Calu3 (cell line): ENCODE measurements at places on chromosomes 11 and 22.
A peak's percentile ranks its signal among the peaks of the same experiment; 100 is the strongest.

DNA sequence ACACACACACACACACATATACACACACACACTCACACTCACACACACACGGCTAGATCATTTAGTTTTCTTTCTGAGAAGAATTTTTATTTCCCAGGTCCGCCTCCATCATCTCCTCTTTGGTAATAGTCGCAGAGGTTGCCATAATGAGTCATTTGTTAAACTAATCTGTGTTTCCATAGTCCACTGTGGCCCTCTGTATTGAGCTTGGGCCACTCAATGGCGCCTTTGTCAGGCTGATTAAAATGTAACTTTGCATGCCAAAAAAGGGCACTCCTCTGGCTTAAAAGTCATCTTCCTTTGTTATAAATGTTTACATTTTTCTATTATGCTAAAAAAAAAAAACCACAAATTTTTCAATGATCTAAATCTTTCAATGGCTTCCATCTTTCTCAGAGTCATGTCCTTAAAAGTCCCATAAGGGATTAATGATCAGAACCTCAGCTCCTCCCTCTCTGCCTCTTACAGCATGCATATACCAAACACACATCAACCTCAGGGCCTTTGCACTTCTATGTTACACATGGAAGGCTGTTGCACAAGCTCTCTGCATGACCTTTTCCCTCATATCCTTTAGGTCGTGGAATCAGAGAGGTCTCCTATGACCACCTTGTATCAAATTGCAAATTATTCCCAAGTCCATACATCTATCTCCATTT, 35.3 kb downstream of the EHF start:
- peak; percentile 70 for DNase-seq

- no peak for DNase-seq
Observed at GRCh38 chr11:105202422-105202821, 62.9 kb upstream of the CARD18 start.

DNA sequence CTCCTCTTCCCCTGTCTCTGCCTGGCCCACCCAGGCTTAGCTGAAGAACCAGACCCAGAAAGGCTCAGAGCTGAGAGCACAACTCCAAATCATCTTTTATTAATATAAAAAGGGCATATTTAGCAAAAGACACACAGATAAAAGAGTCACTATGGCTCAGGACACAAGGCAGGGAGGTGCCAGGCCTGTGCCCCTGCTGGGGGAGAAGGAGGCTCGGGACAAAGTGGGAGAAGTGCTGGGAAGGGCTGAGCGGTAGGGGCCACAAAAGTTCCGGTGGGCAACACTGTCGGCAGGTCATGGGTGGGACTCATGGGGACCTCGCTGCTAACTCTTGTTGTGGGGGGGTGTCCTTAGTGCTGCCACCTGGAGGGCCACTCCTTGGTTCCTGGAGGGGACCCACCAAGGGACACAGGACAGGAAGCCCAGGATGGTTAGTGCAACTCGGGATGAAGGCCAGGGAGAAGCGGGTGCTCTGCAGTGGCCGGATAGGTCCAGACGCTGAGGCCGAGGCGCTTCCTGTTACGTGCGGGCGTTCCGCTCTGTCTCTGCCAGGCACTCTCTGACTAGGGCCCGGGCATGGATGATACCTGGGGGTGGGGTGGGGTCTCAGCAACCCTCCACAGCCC, 1.4 kb upstream of the PITPNM1 start:
- no peak for DNase-seq

DNA sequence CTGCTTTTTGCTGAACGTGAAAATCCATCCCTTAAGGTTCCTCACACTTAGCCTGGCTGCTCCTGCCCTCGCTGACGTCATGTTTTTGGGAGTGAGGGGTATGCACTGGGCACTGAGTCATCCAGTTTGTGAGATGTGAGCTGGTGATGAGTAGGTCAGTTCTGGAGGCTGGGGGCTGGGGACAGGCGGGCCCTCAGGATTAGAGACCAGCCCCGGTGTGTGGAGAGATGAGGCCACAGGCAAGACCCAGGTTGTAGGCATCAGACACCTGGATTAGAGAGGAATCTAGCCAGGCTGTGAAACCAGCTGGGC, 9.2 kb downstream of the KCNC1 start:
- no peak for DNase-seq

- DNase-seq = no peak
Observed at GRCh38 chr11:97729546-97730272, 1291.0 kb upstream of the CNTN5 start.

DNA sequence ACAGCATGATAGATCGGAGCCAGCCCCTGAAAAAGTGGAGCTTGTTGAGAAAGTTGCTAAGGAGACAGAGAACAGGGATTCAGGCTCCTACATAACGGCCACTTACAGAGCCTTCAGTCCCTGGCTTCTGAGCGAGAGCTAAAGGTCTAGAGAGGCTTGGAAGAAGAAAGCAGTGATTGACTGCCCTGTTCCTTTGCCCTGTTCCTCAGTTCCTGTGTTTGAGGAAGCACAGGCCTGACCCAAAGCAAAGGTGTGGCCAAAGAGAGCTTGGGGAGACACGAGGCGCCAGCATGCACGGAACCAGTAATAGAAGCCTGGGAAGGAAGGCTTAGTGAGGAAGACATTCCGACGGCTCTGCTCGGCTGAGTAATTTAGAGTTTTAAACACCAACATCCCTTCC, 74.1 kb upstream of the CSNK2A3 start:
- no peak for DNase-seq
